ENCODE measurements at places on chromosomes 1 and 21.

- DNase-seq, result no peak
Observed at GRCh38 chr1:29798699-29799566, 562.6 kb downstream of the PTPRU start.

DNA sequence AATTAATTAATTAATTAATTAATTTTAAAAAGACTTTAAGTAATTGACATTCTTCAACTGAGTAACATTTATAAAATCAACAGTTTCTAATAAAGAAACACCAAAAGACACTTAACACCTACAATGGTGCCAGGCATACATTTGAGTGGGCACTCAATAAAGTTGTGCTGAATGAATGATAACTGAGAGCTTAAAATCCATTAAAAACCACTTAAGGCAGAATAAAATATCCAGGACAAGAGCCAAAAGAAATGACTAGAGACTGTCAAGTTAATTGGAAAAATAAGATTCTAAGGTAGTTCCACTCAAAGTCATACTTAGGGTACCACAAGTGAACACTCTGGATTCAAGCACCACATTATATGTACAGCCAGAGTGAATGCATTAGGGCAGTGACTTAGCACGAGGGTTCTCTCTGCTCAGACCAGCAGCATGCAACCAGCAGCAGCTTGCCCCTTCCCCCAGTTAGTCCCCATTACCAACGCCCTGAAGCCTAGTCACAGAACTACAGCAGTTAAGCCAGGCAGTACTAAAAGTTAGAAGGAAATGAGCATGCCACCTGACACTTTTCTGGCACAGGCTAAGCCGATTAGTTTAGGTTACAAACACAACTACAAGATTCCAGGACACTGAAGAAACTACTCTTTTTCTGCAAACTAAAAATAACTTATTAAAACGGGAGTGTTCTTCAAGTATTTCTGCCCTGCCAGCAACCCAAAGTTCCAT, 46.5 kb downstream of the LUZP1 start:
- DNase-seq, result no peak

GRCh38 chr1:35452106-35452774, 105.0 kb downstream of the KIAA0319L start:
- DNase-seq, result no peak

GRCh38 chr1:94379615-94380014, 38.6 kb upstream of the ABCD3 start:
- no peak for DNase-seq

- no peak for DNase-seq
Observed at GRCh38 chr1:231404318-231404717, 17.8 kb downstream of the EGLN1 start.

- no peak for DNase-seq
Observed at GRCh38 chr1:21845646-21846641, 33.9 kb downstream of the LDLRAD2 start.

- DNase-seq, result no peak
Observed at GRCh38 chr1:107132195-107132594, 8.6 kb upstream of the NTNG1 start.

- DNase-seq, result no peak
Observed at GRCh38 chr1:35171579-35171978, 21.4 kb downstream of the SFPQ start.

GRCh38 chr1:24553931-24554330, 2.0 kb upstream of the NCMAP start:
- DNase-seq, result no peak

- DNase-seq, result no peak
Observed at GRCh38 chr1:160004001-160004400, 27.8 kb downstream of the PIGM start.

DNA sequence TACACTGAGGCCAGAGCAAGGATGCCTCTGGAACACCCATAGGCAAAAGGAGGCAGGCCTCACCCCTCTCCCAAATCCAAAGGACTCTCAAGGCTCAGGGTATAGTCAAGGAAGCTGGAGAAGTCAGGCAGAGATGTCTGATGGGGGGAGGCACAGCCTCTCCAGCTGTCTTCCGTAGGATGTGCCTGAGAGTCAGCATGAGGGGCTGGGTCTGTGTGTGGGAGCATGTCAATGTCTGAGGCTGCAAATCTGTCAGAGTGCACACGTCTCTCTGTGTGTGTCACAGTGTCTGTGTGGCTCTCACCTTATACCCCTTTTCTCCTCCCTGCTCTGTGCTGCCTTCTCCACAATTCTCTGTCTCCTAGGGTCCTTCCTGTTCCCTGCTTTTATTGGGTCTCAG, 4.0 kb downstream of the HPCAL4 start:
- no peak for DNase-seq

DNA sequence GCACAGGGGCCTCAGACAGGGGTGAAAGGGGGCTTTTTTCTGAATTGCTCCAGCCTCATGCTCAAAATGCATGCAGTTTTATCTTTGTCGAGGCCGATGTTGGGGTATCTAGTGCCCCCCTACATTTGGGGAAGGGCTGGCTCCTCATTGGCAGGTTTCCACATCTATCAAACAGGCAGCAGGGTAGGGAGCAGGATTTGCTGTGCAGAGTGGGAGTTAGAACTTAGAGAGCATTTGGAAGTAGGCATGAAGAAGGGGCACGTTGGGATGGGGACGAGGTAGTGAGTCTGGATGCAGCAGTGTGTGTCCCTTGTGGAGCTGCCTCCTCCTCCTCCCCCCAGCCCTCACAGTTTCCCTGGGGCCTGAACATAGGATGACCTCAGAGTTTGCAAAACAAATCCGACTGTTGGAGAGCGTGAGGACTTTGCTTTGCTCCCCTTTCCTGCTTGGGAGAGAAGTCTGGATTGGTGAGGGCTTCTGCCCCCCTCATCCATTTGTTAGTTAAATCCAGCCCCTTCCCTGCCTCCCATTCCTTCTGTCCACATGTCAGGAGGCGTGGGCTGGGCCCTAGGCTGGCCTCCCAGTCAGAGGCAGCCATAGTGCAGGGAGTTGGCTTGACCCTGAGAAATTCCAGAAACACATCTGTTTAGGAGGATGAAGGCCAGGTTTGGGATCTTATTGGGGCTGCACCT, 36.9 kb upstream of the GPR37L1 start:
- no peak for DNase-seq

GRCh38 chr21:38839328-38840286, 33.9 kb downstream of the ETS2 start:
- DNase-seq, result no peak

DNA sequence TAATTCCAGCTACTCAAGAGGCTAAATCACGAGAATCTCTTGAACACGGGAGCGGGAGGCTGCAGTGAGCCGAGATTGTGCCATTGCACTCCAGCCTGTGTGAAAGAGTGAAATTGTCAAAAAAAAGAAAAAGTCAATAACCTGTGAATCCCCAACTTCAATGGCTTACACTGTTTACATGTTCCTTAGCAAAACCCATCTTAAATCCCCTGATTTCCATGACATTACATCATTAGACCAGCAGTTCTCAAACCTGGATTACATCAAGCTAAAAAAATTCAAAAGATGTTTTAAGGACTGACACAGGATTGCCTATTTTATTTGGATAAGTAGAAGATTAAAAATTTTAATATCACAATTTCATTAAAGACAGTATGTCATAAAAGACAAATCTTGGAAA, 12.4 kb downstream of the GPBP1L1 start:
- no peak for DNase-seq

DNA sequence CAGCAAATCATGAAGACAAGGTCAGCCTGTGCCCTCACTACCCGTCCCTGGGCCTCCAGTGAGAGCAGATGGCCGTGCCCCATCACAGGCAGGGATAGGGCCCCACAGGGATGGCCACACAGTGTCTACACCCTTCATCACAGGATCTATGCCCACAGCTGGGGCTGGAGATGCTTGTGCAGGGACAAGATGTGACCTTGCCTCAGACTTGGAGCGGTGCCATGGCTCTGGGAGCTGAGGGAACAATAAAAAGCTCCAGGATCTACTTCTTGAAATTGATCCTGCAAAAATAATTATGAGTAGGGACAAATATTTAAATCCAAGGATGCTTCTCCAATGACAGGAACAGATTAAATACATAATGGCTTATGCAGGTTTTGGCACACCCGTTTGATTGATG, 25.4 kb upstream of the TCEA3 start:
- no peak for DNase-seq

- no peak for DNase-seq
Observed at GRCh38 chr1:101290922-101291561, 54.2 kb downstream of the S1PR1 start.

GRCh38 chr1:236342403-236343245, 51.5 kb upstream of the EDARADD start:
- DNase-seq, result no peak

GRCh38 chr21:38123626-38124025, 133.2 kb upstream of the KCNJ15 start:
- DNase-seq, result no peak

- no peak for DNase-seq
Observed at GRCh38 chr1:93845538-93846205, 33.3 kb downstream of the DNTTIP2 start.

GRCh38 chr1:8661185-8662110, 156.0 kb downstream of the RERE start:
- DNase-seq, result no peak

GRCh38 chr1:43225168-43225567, 44.6 kb upstream of the TMEM125 start:
- DNase-seq, result no peak

- no peak for DNase-seq
Observed at GRCh38 chr1:22915231-22915630, 57.4 kb downstream of the LACTBL1 start.

- no peak for DNase-seq
Observed at GRCh38 chr1:53294061-53294460, 33.8 kb downstream of the LRP8 start.

DNA sequence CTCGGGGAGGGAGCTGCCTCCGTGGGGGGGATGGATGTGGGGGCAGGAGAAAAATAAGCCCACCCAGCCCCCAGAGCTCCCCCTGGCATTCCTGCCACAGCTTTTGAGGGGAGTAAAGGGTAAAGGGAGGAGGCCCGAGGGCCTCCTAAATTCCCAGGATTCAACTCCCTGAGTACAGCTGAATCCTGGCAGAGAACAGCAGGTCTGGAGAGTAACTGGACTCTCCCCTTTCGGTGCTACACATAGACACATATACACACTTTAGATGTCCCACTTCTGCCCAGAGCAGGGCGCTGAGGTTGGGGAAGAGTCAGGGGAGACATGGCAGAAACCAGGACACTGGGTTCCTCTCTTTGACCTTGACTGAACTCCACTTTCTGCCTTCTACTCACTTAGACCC, 3.0 kb downstream of the KIRREL1 start:
- no peak for DNase-seq

GRCh38 chr1:17212009-17212408, 7.1 kb downstream of the PADI1 start:
- no peak for DNase-seq

GRCh38 chr1:29706936-29707335, 470.6 kb downstream of the PTPRU start:
- no peak for DNase-seq

- DNase-seq, result no peak
Observed at GRCh38 chr1:84939151-84939550, 46.1 kb upstream of the LPAR3 start.

GRCh38 chr1:66752671-66753371, 562 bp downstream of the DYNLT5 start:
- DNase-seq, result no peak

- no peak for DNase-seq
Observed at GRCh38 chr1:192555399-192555798, 20.2 kb upstream of the RGS1 start.

- DNase-seq, result no peak
Observed at GRCh38 chr21:25952306-25952705, 217.5 kb downstream of the GABPA start.

DNA sequence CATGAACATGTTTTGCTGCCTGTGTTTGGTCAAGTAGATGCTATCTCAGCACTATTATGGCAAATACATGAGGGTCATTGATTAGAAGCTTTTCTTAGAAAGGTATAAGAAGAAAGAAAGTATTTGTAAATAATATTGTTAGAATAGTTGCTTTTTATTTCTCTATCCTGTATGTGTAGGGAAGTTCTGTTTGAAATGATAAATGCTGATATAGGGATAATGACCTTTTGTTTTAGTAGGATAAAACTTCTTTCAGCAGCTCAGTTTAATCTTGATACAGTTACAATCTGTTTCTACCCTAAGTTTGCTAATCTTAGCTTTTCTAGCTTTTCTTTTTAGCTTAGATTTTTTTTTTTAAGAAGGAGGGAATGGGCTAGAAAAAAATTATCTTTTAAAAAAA, 63.3 kb downstream of the USP25 start:
- no peak for DNase-seq

DNA sequence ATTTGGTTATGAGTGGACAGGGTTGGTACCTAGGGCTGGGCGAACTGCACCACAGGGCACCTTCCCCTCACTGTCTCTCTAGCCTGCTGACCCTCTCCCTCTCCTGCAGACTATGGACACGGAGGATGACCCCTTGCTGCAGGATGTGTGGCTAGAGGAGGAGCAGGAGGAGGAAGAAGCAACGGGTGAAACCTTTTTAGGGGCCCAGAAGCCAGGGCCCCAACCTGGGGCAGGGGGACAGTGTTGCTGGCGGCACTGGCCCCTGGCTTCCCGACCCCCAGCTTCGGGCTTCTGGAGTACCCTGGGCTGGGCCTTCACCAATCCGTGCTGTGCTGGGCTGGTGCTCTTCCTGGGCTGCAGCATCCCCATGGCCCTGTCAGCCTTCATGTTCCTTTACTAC, 21.9 kb downstream of the DISP3 start:
- DNase-seq, result no peak

DNA sequence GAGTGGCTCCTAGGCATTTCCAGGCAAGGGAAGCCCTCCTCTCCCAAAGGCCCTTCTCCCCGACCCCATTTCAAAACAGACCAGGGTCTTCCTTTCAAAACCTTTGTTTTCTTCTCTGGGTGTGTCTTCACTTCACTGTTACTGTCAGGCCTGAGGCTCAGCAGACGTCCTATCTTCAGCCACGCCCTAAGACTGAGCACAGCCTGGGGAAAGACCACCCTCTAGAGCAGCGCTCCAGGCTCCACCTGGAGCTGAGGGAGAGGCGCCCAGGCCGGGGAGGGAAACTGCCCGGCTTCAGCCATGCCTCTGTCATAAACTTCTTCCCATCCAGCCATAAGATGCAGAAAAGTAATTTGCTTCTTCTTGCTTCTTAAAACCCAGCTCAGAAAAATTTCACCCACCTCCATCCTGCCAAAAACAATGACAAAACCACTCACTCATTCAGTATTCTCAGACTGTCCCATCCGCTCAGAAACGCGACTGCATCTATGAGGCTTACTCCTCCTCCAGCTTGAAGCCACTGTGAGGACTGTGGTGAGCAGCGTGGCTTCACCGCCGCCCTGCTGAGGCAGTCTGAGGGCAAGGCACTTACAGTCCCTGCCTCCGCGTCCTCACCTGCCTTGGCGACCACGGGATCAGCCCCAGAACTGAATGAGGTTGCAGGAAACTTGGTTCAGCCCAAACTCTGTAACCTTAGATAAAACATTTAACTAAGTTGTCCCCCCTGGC, 36.1 kb downstream of the VN1R5 start:
- no peak for DNase-seq
